Activated CD8-positive, alpha-beta memory T cell treated with anti-CD3 and anti-CD28 coated beads, Interleukin-2, amount 10 ng/mL, durations not matched to agents 7 days and 5 days (primary cell): ENCODE measurements at places on chromosomes 16 and 17. TPM values are rescaled to one million over a fixed set of nuclear protein-coding genes. Genes with fewer than 3 reads are reported as not detected.

Gene ABCA6
- total RNA-seq: 0.21 TPM

Gene ITGA3
- total RNA-seq: 10.3 TPM

Gene CLEC3A
- total RNA-seq: not detected

Gene CCL5
- total RNA-seq: 973 TPM

Gene MYL4
- not detected for total RNA-seq

Gene KRT23
- total RNA-seq: not detected

Gene SLFN14
- not detected for total RNA-seq

Gene TLCD2
- 0.28 TPM for total RNA-seq

Gene NPIPA8
- 12.4 TPM for total RNA-seq

Gene EVI2A
- 45.9 TPM for total RNA-seq

Gene TRPV3
- total RNA-seq: 0.41 TPM

Gene PRKCB
- total RNA-seq: 125 TPM
